ENCODE measurements at places on chromosomes 1 and 21. TPM values are rescaled to one million over a fixed set of nuclear protein-coding genes. Genes with fewer than 3 reads are reported as not detected.

The TIAM1 gene
- total RNA-seq: 5.2 TPM

The RSPH1 gene
- total RNA-seq: 0.51 TPM

DNA sequence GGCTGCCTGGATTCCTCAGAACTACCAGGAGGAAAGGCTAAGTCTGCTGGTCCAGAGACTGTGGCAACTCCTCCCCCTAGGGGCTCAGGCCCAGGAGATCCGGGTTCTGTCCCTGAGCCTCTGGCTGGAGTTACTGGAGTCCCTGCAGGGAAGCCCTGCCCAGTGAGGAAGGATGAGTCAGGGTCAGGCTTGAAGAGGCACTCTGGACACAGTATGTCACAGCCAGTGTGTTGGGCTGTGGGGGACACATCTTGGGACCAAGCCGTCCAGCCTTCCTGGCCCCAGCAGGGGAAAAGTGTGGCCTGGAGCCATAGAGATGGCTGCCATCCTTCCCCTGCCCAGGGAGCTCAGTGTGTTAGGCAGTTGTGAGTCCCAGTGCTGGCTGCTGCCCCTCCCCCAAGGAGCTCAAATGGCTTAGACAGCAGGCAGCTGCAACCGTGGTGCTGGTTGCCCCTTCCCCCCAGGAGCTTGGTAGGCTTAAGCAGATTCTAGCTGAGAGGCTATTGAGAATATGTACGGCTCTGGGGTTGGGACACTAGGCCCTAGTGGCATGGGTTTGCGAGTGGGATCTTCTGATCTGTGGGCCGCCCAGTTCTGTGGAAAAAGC, 28.2 kb upstream of the RABGAP1L start:
- no peak for DNase-seq

- peak; percentile 76 for DNase-seq
Measured at GRCh38 chr1:93617670-93618499, 63.8 kb downstream of the BCAR3 start.

The CFAP141 gene
- total RNA-seq: not detected

GRCh38 chr1:172826096-172826741, 167.3 kb downstream of the FASLG start:
- peak; percentile 52 for DNase-seq

The WDR47 gene
- 3.7 TPM for total RNA-seq

- DNase-seq: no peak
Measured at GRCh38 chr1:232306269-232306961, 323.5 kb downstream of the SIPA1L2 start.

The GJA9 gene
- total RNA-seq: not detected

The S100A4 gene
- 53.6 TPM for total RNA-seq

DNA sequence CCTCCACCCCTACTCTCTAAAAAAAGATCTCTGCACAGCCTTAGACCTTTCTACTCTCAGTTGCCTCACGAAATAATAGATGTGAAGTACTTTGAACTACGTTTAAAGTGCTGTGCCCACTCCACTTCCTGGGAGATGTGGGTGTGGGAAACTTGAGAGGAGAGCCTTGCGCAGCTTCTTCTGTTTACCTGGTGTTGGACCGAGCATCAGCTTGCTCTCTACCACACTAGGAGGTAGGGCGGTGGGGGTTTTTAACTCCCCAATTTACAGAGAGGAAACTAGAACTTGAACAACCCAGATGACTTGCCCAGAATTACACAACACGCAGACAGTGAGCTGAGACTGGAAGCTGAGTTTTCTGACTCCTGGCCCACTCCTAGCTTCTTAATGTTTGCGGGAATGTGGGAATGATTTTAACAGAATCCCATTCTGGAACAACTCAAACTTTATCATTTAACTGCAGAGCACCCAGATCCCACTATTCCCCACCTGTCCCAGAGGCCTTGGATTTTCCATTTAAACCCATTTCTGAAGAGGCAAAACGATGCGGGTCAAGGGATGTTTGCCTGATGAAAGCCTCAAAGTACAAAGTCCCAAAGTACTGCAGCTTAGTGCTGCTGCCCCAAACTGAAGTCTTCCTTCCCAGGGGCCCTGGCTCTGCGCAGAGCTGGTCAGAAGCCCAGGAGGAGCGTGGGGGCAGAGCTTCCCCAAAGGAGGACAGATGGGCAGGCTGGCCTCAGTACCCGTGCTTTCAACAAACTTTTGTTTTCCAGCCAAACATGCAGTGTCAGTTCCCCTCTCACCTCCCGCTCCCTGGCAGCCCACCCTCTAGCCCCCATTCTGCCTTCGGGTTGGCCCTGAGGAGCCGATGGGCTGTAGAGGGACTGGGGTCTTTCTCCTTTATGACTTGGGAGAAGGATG, 19.0 kb downstream of the BTG2 start:
- DNase-seq: no peak

DNA sequence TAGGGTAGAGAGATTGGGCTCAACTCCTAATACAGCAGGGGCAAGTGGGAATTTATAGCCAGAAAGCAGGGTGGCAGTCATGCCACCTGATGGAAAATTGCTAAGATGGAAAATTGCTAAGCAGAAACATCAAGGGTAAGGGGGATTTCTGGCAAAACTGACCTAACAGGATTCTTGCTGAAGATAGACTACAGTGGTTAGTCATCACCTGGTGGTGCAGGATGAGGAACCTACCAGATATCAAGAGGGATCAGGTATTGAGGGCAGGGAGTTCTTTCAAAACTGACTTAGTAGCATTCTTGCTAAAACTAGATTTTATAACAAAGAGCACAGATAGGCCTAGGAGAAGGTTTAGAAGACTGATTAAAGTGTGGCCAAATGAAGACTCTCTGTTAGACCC, 292.9 kb downstream of the PLPP3 start:
- no peak for DNase-seq

DNA sequence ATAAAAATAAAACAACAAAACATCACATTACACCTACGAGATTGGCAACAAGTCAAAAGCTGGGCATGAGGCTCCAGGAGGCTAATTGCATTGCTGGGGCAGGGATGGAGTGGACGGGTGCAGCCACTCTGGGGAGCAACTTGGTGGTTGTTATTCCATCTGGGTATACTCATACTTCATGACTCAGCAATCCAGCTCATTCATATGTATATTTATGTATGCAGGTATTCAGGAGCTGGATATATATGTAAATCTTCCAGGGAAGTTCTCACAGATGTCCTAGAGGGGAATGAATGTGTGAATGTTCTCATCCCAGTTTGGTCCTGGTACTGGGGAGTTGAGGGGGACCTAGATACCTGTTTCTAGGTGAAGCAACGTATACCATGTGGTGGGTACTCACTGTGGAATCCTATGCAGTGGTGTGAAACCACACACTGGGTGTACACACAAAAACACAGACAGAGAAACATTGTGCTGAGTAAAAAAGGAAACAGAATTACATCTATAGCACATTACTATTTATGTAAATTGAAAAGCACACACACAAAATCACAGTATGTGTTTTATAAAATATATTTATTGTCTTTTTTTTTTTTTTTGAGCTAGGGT, 79.7 kb upstream of the RAB4A start:
- DNase-seq: no peak

The SPATA45 gene
- not detected for total RNA-seq

DNA sequence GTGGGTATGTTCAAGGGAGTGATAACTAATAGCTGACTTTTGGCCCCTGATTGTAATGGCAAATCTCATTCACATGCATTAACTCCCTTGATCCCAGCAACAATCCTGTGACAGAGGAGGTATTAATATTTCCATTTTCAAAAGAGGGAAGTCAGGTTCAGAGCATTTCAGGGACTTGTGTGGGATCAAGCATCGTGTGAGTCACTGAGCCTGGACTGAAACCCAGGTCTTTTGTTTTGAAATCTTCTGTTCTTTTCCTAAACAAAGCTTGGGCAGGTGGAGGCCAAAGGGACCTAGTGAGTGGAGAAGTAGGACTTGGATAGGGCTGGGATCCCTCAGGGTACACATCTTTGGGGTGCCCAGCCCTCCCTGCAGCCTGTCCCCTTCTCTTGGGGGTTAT, 37.9 kb downstream of the ETNK2 start:
- DNase-seq: no peak

DNA sequence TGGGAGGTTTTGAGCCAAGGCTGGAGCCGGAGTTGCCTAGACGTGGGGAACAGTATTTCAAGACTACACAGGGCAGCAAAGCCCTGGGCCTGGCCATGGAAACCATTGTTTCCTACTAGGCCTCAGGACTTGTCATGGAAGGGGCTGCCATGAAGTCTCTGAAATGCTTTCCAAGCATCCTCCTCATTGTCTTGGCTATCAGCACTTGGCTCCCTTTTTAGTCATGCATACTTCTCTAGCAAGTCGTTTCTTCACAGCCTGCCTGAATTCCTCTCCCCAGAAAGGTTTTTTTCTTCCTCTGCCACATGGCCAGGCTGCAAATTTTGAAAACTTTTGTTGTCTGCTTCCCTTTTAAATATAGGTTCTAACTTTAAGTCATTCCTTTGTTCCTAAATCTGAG, 406.6 kb upstream of the TMPRSS15 start:
- no peak for DNase-seq

The CAMSAP2 gene
- 24.4 TPM for total RNA-seq

DNA sequence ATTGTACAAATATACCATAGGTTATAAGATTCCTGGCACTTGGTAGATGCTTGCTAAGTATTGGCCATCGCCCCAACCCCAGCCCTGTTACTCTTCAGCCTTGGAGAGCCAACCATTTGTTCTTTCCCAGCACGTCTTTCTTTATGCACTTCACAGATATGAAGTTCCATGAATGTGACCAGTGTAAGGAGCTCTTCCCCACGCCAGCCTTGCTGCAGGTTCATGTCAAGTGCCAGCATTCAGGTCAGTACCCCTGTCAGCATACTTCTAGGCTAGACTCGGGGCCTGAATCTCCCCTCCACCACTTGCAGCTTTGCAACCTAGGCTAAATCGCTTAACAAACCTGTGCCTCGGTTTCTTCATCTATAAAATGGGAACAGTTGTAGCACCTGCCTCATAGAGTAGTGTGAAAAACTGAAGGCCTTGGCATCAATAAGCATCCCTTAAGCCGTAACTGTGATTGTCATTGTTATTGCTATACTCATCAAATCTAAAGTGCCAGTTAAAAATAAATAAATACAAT, 41.0 kb upstream of the EPHA8 start:
- DNase-seq: no peak

DNA sequence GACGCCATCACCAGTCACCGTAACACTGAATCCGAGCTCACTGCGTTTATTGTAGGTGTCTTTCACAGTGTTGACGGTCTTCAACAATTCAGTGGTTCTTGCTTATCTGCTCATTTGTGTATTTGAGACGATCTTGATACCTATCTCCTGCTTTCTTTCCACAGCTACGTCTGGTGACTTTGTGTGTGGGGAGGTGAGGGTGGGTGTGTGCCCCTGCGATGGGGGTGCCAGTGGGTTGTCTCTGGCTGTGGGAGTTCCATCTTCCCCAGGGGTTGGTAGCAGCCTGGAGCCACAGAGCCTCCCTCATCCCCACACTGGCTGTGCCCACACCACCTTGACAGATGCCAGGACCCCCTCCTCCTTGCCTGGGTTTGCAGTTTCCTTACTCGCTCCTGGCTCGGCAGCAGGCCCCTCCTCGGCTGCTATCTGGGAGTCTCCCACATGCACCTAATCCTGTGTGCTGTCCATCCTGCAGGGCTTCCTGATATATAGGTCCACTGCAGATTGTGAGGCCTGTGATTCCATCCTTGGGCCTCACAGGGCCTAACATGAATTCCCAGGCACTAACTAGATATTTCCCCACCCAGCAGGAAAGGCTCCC, 6.3 kb upstream of the PARP1 start:
- DNase-seq: no peak

DNA sequence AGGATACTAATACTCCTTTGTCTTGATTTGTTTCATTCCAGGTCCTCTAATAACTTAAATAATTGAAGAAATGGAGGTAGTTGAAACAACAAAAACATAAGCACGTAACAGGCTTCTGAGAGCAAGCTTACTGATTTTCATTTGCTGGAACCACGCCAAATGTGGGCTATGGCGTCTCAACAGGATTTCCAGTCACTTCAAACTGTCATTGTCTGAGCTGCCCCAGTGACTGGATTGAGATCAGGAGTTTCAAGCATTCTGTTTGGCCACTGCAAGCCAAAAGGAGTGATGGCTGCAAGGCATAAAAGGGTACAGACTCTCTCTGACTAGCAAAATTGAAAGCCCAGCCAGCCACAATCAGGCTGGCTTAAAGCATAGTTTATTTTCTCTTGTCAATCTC, 289.9 kb downstream of the DPYD start:
- no peak for DNase-seq

DNA sequence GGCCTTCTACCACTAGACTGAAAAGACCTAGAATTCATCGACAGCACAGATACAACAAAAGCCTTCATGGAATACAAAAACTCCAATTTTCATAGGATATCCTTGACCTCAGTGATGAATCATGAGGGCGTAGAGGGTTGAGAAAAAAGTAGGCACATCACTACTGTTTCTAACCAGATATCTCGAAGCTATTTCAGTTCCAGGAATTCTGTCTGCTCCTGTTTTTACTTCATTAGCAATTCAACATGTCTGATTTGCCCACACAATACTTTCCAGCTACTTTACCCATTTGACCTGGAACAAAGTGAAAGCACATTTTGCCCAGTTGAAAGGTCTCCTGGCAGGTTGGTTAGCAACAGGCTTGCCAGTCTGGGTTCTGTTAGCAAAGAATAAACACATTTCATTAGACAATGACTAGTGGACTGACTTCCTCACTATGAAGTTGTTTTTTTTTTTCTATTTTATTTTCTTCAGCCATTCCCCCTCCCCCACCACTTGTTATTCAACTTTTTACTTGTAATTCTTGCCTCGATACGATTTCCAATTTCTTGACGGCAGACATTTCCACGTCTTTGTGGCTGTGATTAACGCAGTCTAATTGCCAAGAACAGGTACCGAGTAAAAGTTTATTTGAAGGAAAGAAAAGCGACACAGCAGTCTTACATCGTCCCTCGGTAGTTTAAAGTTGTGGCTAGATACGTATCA, 4.0 kb upstream of the ZBTB18 start:
- no peak for DNase-seq

GRCh38 chr1:236287356-236287755, 5.6 kb upstream of the ERO1B start:
- DNase-seq: no peak

The PTGER3 gene
- total RNA-seq: not detected

DNA sequence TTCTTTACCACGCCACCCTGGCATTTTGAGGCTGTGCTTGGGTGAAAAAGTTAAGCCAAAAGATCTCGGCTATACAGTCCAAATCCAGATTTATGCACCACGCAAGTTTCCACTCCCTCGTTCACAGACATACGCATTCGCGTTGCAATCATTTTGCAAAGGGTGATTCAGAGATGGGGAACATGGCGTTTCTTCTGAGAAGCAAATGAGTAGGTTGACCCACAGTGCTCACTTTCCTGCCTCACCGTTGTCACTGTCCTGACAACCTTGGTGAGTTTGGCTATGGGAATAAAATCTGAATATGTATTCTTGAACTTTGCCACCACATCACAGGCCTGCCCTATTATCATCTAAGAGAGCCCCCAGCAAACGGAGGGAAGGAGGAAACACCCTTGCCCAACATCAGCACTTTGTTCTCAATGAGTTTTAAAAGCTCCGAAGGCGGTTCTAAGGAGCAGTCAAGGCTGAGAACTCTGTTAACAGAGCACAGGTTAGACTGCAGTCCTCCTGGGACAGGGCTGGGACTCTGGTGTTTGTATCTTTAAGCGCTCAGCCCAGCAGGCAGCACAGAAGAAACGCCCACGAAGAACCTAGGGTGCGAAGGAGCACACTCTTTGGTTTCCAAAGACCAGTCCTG, 86.4 kb downstream of the RUNX1 start:
- DNase-seq: no peak

GRCh38 chr1:62232871-62233278, 38.2 kb downstream of the L1TD1 start:
- no peak for DNase-seq

The PTGFR gene
- not detected for total RNA-seq

Measured in Caco-2 (cell line).